ENCODE measurements at places on chromosomes 5 and 9. TPM values are rescaled to one million over a fixed set of nuclear protein-coding genes. Genes with fewer than 3 reads are reported as not detected.

The ABLIM3 gene
- 10.2 TPM for total RNA-seq

The TMEM174 gene
- not detected for total RNA-seq

The TMC1 gene
- total RNA-seq = 0.85 TPM

The RLN2 gene
- total RNA-seq = not detected

The POU5F2 gene
- 2.6 TPM for total RNA-seq

The SLC6A3 gene
- not detected for total RNA-seq

The RELL2 gene
- total RNA-seq = 6.7 TPM

The MARCOL gene
- not detected for total RNA-seq

The HAND1 gene
- 0.12 TPM for total RNA-seq

The CBY3 gene
- total RNA-seq = not detected

The FOCAD gene
- 82.2 TPM for total RNA-seq

The KCNT1 gene
- total RNA-seq = not detected

The LAMC3 gene
- total RNA-seq = 1.8 TPM

The NUTM2F gene
- not detected for total RNA-seq

The LRRC19 gene
- not detected for total RNA-seq

The SYNPO gene
- total RNA-seq = 2.7 TPM

The CCDC180 gene
- 3.6 TPM for total RNA-seq

The SAPCD2 gene
- 1.8 TPM for total RNA-seq

The AQP3 gene
- 0.32 TPM for total RNA-seq

The FAM114A2 gene
- total RNA-seq = 39.8 TPM

The TRIM32 gene
- 53.2 TPM for total RNA-seq

The SPINK6 gene
- not detected for total RNA-seq

The FRRS1L gene
- 1.9 TPM for total RNA-seq

The CDH9 gene
- not detected for total RNA-seq

The SRP19 gene
- 41.9 TPM for total RNA-seq

The SLC36A3 gene
- not detected for total RNA-seq

The PLAC8L1 gene
- total RNA-seq = not detected
